Activated T-helper 1 cell treated with anti-CD3 and anti-CD28 coated beads, Interleukin-2, amount 50 U/mL, for 16 hours (primary cell): ENCODE measurements at places on chromosomes 2 and 18.

GRCh38 chr2:177543007-177543760, 150.6 kb downstream of the AGPS start:
- no peak for DNase-seq

- no peak for DNase-seq
Measured at GRCh38 chr2:191050640-191050987, 36.6 kb upstream of the STAT1 start.

GRCh38 chr2:231415029-231415428, 19.5 kb downstream of the B3GNT7 start:
- no peak for DNase-seq

DNA sequence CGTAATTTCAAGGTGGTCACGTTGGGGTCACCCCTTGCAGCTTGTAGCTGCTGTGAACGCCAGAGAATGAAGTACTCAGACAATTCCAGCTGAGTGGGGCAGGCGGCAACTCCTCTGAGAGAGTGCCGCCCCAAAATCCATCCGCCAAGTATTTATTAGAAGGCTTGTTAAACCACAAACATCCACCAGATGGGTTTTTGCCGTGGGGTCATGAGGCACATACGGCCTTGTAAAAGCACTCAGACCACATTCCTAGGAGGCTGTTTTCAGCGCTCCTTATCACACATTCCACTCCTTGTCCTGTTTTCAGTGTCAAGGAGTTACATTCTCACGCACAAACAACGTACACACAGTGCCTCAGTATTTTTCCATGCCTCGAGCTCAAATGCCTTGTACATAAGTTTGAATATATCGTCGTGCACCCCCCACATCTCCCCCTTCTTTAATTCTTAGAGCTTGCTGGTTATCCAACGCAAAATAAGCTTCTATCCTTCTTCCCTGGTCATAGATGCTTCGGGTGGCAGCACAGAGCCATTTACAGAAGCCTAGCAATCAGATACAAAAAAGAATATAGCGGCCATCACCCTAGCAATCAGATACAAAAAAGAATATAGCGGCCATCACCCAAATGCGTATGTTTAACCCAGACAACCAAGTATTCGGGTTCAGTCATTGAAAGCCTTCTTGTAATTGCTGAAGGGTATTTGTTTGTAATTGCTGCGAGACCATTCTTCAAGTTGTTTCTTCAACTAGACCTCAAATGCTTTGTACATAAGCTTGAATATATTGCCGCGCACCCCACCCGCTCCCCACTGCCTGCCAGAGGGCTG, 7.3 kb downstream of the ALPP start:
- no peak for DNase-seq
